T-cell (primary cell): ENCODE measurements at places on chromosomes 16 and 17.

GRCh38 chr16:4309102-4309832 is 6.6 kb upstream of the GLIS2 start:
- DNase-seq, result no peak

DNA sequence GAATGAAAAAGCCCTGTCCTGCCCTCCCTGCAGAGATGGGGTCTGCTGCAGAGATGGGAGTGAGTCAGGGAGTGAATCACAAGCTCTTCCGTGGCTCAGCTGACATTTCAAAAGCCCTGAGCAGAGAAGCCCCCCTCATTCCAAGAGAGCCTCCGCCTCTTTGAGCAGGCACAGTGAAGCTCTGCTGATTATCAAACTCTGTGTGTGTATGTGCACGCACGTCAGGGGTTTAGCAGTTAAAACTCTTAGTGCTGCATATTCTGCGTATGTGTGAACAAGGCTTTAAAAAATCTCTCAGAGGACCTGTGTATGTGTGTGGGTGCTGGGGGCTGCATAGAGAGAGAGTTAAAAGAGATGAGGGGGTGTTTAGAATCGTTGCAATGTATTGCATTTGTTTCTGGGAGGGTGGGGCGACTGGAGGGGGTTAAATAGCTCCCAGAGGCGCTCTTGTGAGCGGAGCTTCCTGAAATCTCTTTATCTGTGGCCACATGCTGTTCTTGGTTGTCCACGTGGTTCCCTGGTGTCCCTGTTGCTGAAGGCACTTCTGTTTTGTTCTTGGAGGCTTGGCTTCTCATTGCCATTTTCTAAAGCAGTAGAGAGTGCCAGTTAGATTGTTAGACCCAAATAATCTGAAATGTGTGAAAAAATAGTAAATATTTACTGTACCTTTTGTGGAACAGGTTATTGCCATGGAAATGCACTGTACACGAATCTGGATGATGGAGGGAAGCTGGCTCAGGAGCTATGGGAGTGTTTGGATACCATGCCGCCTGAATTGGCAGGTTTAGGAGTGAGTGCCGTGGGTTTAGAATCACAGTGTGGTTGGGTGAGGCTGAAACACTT is 116.6 kb downstream of the PRKCB start:
- no peak for DNase-seq

- no peak for DNase-seq
Measured at GRCh38 chr17:18070861-18071340, 16.8 kb upstream of the DRG2 start.

- DNase-seq, result no peak
Measured at GRCh38 chr16:82631701-82632685, 5.2 kb downstream of the CDH13 start.

DNA sequence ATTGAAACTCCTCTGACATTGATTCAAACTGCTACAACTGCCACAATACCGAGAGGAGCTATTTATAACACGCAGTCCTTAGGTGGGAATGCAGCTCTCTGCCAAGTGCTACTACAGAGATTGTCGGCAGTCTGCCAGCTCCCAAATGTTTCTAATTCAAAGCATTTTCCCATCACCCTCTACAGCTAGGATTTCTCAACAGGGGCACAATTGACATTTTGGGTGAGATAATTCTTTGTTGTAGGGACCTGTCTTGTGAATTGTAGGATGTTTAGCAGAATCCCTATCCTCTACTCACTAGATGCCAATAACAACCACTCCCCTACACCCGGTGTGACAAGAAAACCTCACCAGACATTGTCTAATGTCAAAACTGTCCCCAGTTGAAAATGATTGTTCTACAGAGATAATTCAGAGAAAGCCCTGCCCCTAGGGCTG is 7.8 kb upstream of the N4BP1 start:
- DNase-seq, result no peak

- DNase-seq, result no peak
Measured at GRCh38 chr17:38332735-38333134, 11.0 kb downstream of the GPR179 start.

GRCh38 chr16:68719993-68720489 is 17.1 kb upstream of the CDH1 start:
- DNase-seq, result no peak

DNA sequence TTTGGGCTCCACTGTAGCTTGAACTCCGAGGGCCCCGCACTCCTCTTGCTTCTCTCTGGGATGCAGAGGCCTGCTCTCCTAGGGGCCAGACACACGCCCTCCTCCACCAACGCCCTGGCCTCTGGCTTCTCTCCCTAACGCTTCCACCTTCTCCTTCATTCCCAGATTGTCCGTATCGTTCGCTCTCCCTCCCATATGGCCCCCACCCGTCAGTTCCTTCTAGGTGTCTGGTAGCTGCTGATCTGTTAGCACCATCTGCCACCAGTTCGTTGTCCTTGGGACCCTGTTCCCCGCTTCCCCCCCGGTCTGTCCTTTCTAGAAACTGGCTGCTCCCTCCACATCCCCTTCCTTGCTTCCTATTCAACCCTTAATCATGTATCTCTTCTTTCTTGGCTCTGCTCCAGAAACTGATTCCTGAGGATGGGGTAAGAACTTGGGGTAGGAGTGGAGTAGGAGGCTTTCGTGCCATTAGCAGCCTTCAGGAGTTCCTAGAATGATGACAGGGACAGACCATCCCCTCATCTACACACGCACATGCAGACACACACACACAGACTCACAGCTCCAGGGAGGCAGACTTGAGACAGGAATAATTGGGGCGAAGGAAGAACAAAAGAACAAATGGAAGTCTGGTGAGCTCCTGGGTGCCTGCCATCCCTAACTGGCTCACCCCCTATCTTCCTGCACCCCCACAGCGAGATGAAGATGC is 4.3 kb downstream of the ATP1B2 start:
- DNase-seq, result no peak

GRCh38 chr17:82241926-82242697 is 13.3 kb downstream of the SLC16A3 start:
- no peak for DNase-seq

GRCh38 chr17:5035315-5035714 is at the start of gene SLC52A1:
Gene SLC52A1, minus strand, starts transcription at chr17:5035426. Its CDS starts 820 bp downstream, at chr17:5034606.
- no peak for DNase-seq

DNA sequence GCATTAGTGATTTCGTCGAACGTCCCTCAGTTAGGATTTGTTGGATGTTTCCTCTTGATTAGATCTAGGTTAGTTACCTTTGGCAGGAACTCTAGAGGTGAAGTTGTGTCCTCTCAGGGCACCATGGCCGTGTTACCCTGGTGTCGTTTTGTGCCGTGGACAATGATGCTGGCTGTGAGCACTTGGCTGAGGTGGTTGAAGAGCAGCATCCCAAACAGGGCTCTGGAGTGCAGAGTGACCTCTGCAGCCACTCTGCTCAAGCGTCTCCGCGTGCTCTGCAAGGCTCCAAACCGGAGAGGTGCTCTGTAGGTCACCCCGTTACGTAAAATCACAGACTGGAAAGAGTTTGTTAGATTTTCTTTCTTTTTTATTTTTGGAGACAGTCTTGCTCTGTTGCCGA is 33.0 kb downstream of the FOXK2 start:
- DNase-seq, result no peak

GRCh38 chr16:56613706-56614105 is 5.3 kb downstream of the MT2A start:
- no peak for DNase-seq

DNA sequence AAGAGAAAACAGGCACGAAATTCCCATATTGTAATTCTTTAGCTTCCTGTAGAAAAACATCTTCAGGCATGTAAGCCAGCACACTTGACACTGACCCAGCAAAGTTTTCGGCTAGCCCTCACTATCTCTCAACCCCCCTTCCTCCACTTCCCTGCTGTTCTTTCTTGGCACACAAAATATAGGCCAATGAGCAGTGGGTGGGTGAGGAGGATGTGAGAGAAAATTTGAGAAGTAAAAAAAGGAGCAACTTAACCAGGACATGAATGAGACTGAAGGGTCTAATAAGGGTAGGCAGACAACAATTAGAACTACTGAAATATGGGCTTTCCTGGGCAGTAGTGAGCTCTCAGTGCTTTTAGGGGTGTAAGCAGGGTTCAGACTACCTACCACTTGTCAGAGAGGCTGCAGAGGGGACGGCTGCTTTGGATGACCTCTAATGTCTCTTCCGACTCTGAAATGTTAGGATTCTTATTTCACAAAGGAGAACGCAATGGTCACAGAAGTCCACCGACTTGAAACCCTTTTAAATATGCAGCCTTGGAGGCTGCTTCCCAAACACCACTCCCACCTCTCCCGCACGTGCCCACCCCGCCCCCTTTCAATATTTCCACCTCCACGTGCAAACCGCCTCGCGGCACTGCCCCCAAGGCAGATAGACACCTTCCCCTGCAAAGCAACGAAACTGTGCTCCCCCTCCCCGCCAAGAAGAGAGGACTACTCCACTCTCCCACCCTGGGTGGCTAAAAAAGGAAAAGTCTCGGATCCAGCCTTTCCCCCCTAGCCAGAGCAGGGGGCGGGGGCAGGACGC is 889 bp downstream of the MBTD1 start:
- peak; percentile 3 for DNase-seq

DNA sequence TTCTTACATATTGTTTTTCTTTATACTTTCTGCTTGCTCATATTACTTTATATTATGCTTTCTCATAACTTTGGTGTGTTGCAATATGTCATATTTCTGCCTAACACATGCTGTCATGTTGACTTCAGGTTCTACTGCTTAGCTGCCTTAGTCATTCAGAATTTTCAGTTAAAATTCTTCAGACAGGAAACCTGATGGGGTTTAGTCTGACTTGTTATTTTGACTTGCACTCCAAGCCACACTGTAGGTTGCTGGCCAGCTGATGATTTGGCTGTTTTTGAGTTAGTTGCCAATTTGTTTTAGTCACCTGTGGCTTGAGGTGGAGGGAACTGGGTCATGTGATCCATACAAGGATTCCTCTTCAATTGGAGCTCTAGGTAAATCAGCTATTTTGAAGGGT is 315.4 kb downstream of the MAP2K6 start:
- DNase-seq, result no peak

DNA sequence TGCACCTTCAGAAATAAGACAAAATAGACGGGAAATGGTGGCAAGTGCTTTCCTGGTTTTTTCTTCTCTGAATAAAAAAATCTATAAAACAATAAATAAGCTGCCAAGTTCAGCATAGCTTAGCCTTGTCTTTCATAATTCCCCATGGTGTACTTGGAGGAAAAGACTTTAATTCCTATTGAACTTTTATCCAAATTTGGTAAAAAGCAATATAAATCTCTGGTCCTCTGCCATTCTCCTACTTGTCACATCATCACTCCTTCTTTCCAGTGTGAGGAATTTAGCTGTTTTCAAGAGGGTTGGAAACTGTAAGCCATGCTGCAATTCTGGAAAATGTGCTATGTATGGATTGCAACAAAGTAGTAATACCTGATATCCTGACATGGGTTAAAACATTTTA is 551.8 kb upstream of the KIF2B start:
- no peak for DNase-seq

GRCh38 chr16:51313198-51313597 is 162.1 kb upstream of the SALL1 start:
- no peak for DNase-seq

DNA sequence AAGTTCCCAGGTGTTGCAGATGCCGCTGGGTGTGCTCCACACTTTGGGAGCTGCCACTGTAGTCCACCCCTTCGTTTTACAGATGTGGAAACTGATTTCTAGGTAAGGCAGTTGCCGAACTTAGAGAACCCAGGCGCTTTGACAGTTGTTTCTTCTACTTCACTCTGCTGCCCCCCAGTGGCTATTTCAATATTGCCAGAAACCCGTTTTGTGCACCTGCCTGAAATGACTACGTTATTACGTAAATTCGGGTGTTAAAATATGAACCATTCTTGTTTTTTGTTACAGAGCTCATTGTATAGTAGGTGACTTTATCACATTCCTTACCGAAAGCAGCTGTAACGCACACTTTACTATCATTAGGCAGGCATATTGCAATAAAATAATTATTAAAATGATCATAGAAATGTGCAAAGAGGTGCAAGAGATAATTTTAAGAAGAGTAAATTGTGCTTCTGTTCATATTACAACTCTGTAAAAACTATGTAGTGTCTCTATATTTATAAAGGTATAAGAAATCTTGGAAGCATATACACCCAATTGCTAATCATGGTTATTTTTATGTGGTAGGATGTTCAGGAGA is 44.9 kb downstream of the OTOA start:
- DNase-seq, result peak; percentile 73
